Vagina (tissue), 2 donors: ENCODE measurements at places on chromosomes 1 and 21.

DNA sequence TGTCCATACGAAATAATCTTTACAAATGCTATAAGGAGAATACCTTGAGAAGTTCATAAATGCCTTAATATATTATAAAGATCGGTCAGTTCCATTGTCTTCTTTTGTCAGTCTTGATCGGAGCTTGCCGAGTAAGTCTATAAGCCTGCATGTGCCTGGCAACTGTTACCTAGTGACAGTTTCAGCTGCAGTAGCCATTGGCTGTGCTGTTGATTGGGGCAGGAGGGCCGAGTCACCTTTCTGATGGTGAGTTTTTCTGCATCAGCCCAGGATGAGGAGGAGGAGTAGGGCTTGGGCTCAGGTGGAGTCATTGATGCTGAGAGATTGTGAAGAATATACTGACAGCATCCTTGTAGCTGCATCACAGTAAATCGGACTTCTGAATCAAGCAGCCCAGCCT is 1.9 kb upstream of the GPR52 start:
- no peak for DNase-seq

DNA sequence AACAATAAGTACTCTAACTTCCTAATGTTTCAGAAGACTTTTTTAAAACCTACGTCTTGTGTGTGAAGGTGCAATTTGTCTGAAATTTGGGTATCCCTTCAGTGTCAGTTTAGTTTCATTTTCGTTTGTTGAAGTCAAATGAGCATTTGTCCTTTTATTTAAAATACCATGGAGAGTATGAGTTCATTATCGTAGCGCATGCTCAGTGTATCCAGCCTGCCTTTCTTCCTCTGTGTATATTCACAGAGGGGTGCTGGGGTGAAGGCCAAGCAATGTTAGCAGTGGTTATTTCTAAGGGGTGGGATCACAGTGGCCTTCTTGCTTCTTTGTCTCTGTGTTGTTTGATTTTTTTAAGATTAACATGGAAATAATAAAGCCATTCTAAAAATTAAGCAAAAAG is 43.2 kb downstream of the CNN3 start:
- no peak for DNase-seq

GRCh38 chr1:210757677-210758076 is 376.3 kb downstream of the KCNH1 start:
- no peak for DNase-seq

DNA sequence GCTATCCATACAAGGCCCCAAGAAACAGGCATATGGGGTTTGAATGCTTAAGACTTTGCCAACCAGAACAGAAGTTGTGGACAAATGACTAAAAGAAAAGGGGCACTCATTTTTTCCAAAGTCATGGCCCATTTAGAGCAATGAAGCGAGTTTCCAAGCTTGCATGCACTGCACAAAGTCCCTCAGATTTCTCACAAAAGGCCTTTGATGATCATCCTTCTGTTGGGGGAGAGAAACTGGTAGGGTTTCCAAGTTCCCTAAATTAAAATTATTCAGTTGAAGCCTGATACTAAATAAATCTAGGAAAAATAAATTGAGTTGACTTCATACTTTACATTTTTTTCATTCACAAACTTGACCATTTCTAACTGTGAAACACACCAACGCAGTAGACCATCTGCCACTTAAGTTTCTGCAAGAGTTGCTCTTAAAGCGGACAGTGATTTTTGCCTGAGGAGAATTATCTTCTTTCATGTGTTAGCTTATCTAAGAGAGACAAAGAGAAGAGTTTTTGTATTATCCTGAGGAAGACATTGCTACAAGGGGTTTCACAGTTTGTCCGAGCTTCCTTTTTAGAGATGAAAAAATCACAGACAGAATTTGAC is 139.2 kb downstream of the SEC16B start:
- no peak for DNase-seq

GRCh38 chr1:9110669-9111356 is 18.1 kb downstream of the GPR157 start:
- DNase-seq, result no peak

- DNase-seq, result no peak
Observed at GRCh38 chr1:85273397-85273796, 3.0 kb downstream of the BCL10 start.

DNA sequence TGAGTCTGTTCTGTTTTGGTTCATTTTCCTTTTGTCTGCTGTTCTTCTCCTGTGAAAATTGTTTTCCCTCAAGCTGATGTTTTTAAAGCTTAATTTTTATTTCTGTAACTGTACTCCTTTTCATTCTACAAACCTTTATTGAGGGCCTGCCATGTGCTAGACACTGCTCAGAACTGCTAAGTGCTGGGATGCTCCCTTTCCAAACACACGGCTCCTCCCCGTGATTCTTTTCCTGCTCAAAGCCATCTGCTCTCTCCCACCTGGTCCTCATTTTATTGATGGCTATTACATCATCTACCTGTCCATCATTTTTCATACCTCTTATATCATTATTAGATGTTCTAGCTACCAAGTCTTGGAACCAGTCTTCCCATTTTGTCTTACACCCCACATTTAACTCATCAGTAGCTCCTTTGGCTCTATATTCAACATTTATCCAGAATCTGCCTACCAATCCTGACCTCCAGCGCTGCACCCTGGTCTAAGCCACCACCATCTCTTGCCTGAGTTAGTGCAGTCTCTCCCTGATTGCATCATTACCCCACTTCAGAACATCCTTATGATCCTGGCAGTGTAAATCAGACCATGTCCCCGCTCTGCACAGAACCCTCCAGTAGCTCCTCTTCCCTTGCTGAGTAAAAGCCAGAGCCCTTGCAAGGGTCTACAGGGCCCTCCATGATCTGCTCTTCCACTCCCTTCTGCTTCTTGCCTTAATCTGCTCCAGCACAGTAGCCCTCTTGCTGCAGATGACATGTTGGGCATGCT is 118.1 kb downstream of the CACNA1E start:
- peak; percentile 42 for DNase-seq

- no peak for DNase-seq
Observed at GRCh38 chr1:101193733-101194169, 43.1 kb upstream of the S1PR1 start.

GRCh38 chr1:174998569-174999215 is 1.1 kb upstream of the CACYBP start:
- peak; percentile 89 for DNase-seq

DNA sequence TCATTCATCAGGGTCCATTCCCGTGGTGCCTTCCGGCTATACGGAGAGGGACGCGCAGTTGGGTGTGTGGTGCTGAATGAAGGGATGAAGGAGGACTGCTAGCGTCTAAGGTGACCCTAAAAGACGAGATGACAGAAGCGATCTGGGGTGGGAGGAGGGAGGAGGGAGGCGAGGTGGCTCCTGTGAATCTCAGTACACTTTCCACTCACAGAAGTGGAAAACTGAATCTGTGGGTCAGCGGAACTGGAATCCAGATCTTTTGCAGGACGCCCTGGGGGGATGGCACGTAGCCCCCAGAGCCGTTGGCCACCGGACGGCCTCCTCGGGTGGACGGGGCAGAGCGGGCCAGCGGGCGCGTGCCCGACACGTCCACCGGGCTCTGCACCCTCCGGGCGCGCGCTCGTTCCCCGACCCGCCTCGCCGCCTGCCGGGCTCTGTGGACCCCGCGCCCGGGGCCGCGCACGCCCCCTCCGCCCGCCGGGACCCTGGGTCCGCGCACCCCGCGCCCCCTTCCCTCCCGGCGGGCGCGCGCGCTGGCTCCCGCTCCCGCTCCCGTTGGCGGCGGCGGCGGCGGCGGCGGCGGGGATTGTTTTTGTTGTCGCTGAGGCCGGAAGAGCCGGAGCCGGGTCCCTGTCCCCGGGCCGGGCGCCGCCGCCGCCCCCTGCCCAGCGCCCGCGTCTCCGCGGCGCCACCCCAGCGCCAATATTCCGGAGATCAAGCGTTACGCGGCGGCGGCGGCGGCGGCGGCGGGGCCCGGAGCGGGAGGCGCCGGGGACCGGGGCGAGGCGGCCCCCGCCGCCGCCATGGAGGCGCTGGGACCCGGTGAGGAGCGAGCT is at the start of gene AGO4:
Gene AGO4 (plus strand): TSS at position 403 of the 836 bp plus-strand sequence. CDS start 401 bp downstream, at position 804.
- DNase-seq, result no peak

GRCh38 chr1:11893907-11894251 is 32.3 kb downstream of the KIAA2013 start:
- no peak for DNase-seq
